ENCODE measurements at places on chromosomes 2 and 18. TPM values are rescaled to one million over a fixed set of nuclear protein-coding genes. Genes with fewer than 3 reads are reported as not detected.

CENPA gene
- total RNA-seq, result 0.51 TPM

STPG4 gene
- not detected for total RNA-seq

RNU2-63P gene
- not detected for total RNA-seq

GRCh38 chr2:135373702-135374101 is 157.3 kb downstream of the ZRANB3 start:
- no peak for DNase-seq

DNA sequence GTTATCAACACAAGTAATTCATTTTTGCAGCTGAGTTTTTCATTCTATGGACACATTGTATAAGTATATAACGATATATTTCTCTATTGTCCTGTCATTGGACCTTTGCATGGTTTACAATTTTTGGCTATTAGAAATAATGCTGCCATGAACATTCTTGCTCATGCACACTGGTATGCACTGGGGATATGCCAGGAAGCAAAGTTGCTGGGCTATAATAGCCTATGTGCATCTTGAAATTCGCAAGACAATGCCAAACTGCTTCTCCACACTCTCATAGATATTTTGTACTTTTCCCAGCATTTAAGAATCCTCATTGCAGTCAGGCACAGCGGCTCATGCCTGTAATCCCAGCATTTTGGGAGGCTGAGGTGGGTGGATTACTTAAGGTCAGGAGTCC is 852.6 kb upstream of the ID2 start:
- DNase-seq, result no peak

RGPD3 gene
- 0.08 TPM for total RNA-seq

Measured in Right ventricle myocardium superior (tissue), 1 donor.